H7 (cell line): ENCODE measurements at places on chromosomes 13 and 19. TPM values are rescaled to one million over a fixed set of nuclear protein-coding genes. Genes with fewer than 3 reads are reported as not detected.
A peak's percentile ranks its signal among the peaks of the same experiment; 100 is the strongest.

DNA sequence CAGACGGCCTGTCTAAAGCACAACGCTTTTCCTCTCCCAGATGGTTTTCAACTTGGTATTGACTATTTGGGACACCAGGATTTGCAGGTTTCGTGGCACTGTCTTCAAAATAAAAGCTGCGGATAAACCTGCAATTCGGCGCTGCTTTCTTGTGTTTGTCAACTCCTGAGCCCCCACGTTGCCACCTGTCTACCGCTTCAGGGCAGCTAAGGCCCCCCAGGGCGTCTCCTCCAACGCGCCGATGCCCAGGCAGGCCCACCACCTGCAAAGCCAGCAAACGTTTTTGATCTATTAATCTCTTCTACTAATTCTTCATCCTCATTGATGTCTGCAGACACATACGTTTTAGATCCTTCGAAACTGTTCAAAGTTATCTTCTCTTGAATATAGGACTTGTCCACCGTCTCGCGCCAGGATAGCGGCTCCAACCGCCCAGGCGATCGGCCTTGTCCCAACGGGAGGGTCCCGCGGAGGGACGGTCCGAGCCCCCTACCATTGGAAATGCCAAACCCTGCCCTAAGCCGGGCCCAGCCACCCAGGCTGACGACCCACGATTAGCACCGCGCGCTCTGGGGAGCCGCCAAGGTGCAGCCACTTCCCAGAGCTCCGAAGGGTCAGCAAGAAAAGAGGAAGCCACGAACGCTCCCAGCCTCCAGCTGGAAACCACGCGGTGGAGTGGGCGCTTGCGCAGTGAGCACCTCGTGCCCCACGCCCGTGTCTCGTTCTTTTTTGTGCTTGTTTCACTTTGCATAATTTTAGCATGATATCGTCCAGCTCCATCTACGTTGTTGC is 23.4 kb upstream of the VN1R4 start:
- DNase-seq = no peak

DNA sequence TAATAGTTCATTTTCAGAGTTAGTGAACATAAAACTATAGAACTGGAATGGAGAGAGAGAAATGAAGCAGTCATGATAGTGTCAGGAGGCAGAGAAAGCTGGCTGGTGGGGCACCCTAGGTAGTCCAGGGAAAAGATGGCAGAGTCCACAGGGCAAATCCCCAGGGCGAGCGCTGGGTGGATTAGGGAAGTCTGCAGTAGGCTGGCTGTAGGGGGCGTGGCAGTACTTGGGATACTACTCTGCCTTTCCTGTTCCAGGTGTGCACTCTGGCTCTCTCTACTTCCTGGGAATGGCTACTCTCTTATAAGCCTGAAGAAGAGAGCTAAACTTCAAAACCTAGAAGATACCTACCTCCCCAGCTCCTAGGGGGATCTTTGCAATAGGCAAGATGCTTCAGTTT is 232.9 kb upstream of the SLC10A2 start:
- peak; percentile 8 for DNase-seq

- no peak for DNase-seq
Measured at GRCh38 chr13:30743319-30744055, 8.1 kb downstream of the ALOX5AP start.

Gene ZNF136
- total RNA-seq = 1.5 and 3.8 TPM in 2 replicates

Gene INSL3
- 0.33 TPM in 1 of 2 replicates, not detected in the other for total RNA-seq

DNA sequence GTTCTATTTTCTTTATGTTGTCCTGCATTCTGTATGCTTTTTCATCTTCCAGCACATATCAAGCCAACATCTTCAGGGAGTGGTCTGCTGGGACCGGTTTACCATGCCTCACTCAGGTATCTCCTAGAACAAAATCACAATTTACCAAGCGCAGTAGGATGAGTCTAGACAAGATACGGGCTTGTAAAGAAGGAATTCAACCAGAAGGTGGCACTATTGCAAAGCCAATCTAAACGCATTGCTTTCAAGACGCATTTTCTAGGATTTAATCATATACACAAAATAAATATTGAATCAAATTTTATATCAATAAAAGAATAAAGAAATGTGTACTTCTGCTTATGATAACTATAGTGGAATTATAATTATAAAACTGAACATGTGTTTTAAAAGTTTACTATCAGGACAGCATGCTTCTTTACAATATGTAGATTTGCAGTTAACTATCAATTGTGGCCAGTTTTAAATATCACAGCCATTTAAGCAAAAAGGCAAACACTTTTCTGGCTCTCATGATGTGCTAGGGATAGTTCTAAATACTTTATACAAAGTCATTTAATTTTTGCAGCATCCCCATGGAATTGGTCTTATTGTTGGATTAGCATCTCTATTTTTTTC is 16.1 kb upstream of the TPP2 start:
- DNase-seq = peak; percentile 31

GRCh38 chr19:18666317-18666716 is 17.2 kb upstream of the CRTC1 start:
- DNase-seq = no peak

GRCh38 chr19:38274739-38275138 is 10.4 kb downstream of the SPINT2 start:
- DNase-seq = no peak

- DNase-seq = no peak
Measured at GRCh38 chr13:96743296-96744089, 250.8 kb downstream of the OXGR1 start.

Gene PLVAP
- total RNA-seq = not detected in 2 replicates

DNA sequence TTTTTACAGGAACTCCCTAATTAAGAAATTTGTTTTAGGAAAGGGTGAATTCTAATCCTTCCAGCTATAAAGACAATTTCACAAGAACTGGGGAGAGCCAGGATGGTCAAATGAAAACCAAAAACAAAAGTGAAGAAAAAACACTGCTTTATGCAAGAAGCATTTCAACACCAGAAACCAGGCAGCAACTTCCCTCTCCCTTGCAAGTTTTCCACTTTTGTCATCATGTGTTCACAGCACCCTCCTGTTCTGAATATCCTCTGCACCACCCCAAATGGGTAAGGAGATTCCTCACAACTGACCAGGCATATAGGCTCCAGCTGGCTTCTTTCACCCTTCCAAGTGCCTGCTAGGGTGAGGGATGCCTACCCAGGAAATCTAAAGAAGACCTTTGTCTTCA is 328.1 kb downstream of the TBC1D4 start:
- DNase-seq = no peak

- no peak for DNase-seq
Measured at GRCh38 chr13:23531446-23531845, 38.8 kb upstream of the TNFRSF19 start.

GRCh38 chr19:44002212-44002565 is 568 bp upstream of the ZNF230 start:
- DNase-seq = no peak

- DNase-seq = no peak
Measured at GRCh38 chr19:30419568-30420180, 47.5 kb downstream of the ZNF536 start.

Gene GJA3
- total RNA-seq = 0.03 and 0.15 TPM in 2 replicates

GRCh38 chr13:110802260-110802659 is 88.8 kb downstream of the ING1 start:
- no peak for DNase-seq

Gene TMEM59L
- 1.8 and 3.5 TPM in 2 replicates for total RNA-seq

Gene GTF2F1
- total RNA-seq = 53.6 and 59.9 TPM in 2 replicates

GRCh38 chr19:48726556-48726955 is 7.0 kb upstream of the MAMSTR start:
- peak; percentile 13 for DNase-seq

- DNase-seq = peak; percentile 41
Measured at GRCh38 chr19:49853852-49854377, 3.0 kb downstream of the PTOV1 start.

GRCh38 chr19:51458899-51459505 is 748 bp upstream of the SIGLEC8 start:
- DNase-seq = no peak

Gene DAND5
- total RNA-seq = 0.15 TPM in 1 of 2 replicates, not detected in the other

GRCh38 chr13:48938308-48938943 is 37.3 kb upstream of the FNDC3A start:
- no peak for DNase-seq

Gene ZNF471
- total RNA-seq = not detected in 2 replicates

DNA sequence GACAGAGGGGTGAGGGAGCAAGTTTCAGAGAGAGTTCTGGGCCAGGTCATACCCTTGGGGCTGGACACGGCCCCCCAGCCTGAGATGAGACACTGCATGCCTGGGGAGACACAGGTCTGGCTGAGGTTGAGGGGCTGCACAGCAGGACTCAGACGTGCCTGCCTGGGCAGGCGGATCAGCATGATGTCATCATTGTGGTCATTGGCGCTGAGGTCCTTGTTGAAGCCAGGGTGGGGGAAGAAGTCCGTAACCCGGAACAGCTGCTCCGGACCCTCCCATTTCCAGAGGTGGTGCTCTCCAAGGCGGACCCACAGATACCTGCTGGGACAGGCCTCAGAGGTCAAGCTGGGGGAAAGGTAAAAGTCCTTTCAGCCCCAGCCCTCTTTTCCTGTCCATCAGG is 5.0 kb upstream of the KLK8 start:
- DNase-seq = peak; percentile 22

DNA sequence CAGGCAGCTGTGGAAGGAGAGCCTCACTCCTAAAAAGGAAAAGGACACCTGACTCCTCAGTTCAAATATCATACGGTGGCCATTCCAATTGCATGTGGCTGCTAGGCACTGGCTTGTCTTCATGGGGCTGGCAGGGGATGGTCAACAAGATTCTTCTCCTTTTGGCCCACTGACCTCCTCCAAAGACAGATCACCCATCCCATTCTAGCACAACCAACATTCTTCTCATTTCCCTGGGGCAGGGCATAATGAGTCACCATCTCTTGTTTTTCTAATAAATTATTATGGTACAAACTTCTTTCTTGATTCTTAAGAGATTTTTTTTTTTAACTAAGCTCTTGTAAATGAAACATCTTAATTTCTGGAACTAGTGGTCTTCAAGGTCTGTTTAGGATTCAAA is 136.7 kb upstream of the NBEA start:
- no peak for DNase-seq

DNA sequence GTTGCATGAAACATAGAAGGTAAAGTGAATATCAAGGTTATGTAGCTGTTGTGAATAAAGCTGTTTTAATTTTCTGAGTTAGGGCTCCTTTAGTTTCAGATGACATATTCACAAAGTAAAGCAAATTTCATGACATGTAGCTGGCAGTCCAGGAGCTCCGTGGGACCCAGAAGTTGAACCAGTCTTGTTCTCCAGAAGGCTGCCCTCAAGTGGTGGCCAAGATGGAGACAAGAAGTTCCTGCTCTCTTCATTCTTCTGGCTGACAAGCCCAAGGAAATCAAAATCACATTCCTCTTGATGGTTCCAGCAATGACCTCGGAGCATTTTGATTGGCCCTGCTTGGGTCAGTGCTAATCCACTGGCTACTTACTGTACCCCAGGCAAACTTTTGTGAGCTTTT is 128.7 kb downstream of the LIG4 start:
- no peak for DNase-seq

- DNase-seq = peak; percentile 97
Measured at GRCh38 chr19:35114353-35115176, 1.1 kb upstream of the FXYD3 start.

DNA sequence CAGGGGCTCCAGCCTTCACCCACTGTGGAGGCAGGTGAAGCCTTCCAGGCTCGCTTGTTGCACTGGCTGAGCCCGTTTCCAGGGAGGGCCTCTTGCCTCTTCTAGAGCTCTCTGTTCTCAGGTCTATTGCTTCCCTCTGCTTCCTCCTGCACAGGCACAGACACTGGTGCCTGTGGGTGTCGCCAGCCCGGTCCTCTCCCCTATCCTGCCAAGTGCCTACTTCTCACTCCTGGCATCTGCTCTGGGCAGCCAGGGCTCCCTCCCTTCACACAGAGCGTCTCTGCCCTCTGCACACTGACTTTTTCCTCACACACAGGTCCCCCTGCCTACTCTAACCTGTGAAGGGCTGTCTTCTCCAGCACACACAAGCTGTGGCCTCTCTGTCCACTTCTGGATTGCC is 60.3 kb downstream of the SLC7A9 start:
- DNase-seq = no peak

DNA sequence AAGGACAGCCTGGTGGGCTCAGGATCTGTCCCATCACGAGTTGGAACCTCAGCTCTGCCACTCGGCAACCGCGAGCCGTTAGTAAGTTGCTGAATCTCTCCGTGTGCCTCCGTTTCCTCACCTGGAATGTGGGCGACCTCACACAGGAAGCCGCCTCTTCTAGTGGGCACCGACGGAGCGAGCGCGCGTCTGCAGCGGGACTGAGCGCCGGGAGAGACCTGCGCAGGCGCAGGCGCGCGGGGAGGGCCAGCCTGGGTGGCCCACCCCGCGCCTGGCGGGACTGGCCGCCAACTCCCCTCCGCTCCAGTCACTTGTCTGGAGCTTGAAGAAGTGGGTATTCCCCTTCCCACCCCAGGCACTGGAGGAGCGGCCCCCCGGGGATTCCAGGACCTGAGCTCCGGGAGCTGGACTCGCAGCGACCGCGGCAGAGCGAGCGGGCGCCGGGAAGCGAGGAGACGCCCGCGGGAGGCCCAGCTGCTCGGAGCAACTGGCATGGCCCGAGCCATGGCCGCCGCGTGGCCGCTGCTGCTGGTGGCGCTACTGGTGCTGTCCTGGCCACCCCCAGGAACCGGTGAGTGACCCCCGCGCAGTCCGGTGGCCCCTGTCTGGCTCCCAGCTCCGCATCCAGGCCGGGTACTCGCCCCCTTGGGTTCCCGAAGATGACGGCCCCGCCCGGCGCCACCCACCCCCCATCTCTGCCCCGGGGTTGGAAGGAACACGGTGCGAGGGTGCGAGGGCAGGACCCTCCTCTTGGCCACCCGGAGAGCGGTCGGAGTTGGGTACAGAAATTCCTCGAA is at the start of gene PVR:
PVR (plus strand) TSS at position 306 of the 797 bp plus-strand sequence; CDS start at position 493, 187 bp downstream.
- DNase-seq = peak; percentile 89

Gene PTPRS
- 130 and 156 TPM in 2 replicates for total RNA-seq
